ENCODE measurements at places on chromosomes 4 and X.
A peak's percentile ranks its signal among the peaks of the same experiment; 100 is the strongest.

- ATAC-seq: no peak
These were observed 14.1 kb downstream of the NAT8L start for GRCh38 chr4:2072971-2073807.

GRCh38 chrX:17336377-17336776, 38.6 kb upstream of the NHS start:
- no peak for ATAC-seq

DNA sequence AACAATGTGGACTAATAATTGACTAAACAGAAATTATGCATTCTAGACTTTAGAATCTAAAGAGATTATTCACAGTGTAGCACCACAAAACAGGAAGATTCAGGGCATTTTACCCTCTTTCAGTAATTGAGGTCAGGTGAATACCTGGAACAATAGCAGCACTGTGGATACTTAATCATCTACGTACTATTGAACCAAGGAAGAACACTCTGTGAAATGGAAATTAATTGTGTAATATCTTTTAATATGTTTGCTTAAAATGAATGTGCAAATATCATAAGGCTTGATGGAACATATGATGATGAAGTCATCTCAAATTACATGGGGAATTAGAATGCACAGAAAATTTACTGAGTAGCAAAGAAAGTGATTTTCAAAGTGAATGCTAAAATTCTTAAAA, 68.5 kb upstream of the MAP9 start:
- ATAC-seq: no peak

GRCh38 chr4:55358668-55359067, 12.6 kb downstream of the SRD5A3 start:
- ATAC-seq: peak; percentile 80

DNA sequence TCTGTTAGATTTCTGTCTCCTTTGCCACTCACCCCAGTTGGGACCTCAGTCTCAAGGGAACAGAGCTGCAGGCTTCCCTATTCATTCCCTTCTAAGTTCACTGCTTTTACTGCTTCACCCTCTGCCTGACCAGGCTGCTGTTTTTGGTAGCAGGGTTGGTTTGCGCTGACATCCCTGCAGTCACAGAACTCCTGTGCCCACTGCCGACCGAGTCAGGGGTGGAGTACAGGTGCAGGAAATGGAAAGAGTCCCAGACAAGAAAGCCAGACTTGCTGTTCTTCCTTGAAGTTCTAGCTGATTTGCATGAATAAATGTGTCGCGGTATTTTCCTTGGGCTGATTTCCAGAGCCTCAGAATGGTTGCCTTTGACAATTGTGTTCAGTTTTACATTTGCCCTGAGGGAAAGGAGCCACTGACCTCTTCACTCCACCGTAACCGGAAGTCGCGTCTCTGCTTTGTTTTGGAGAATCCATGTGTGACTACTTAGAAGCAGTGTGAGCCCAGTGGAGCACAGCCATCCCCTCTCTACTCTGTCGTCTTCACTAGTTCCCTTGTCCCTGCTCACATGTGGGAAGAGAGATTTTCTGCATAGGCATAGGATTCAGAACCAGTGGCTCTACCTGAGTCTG, 84.8 kb downstream of the TNIP2 start:
- ATAC-seq: no peak

GRCh38 chrX:16587836-16588235, 62.1 kb upstream of the S100G start:
- no peak for ATAC-seq

DNA sequence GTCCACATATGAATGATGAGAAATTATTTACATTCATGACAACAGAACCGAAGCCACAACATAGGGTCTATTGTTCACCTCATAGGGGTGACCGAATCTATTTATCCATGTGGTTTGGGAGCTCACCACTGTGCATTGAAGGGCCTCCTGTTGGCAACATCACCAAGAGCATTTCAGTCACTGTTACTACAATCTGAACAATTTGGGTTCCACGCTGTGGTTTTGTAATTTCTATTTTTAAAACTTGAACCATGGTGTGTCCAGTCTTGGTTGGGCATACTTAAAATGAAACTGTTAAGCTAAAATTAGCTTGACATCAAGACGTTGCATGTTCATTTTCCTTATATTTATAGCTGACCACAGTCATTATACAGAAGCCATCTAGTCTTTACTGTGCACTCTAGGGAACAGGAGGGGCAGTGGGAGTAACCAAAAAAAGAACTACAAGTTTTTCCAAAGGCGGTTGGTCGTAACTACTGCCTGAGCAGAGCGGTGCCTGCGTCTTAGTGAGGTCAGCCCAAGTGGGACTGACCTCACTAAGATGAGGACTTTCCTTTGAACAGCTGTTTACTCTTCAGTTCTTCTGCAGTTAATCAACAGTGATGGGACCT, 192.1 kb downstream of the SPRY1 start:
- peak; percentile 81 for ATAC-seq

GRCh38 chr4:39978904-39979303, 1.2 kb upstream of the PDS5A start:
- no peak for ATAC-seq

- no peak for ATAC-seq
These were observed 76.7 kb upstream of the SLC4A4 start for GRCh38 chr4:71262161-71262560.

DNA sequence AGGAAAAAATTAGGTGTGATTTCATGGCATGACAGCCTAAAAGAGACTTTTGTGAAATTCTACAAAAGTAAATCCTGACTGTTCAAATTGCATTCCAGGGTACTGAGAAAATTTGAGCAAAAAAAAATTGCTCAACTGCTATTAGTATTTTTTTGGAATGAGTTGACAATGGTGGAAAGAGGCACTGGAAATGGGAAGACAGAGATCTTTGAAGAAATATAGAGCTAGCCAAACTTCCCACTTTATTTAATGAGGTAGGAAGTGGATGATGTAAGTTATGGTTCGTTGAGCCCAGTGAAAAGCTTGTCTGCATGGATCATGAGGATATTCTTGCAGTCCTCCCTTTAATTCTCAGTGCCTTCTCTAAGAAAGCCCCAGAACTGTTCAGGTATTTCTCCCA, 183.8 kb downstream of the PTTG2 start:
- peak; percentile 9 for ATAC-seq

DNA sequence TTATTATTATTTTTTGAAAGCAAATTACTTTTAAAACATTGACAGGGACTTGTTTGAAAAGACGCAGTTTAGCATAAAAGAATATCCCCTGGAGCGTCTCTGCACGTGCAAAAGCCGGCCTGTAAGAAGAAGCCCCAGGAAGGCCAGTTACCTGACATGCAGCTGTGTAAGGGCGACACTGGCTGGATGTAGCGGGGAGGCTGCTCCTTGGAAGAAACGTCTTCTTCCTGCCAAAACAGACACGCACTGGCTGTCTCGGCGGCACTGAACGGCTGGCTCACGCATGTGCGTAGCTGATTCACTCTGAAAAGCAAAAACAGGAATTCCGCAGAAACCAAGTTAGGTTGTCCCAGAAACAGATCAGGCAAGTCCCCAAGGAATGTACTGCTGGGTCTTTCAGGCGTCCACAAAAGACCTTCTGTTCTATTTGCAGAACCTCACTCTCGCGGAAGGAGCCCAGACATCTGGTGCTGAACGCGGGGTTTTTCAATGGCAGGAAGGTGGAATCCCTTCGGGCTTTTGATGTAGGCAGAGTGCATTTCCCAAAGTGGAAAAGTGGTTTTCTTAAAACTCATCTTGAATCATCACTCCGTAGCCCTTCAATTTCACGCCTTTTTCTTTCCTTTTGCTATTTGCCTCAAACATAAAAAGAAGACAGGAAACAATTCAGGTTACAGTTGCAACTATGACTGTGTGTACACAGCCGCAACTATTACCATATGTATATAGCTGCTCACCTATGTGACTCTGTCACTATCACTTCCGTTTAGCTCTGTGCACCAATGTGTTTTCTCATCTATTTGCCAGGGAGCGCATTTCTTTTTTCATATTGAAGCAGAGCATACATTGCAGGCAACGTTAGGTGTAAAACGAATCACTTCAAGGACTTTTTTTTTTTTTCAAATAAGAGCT, 38.1 kb upstream of the ARSH start:
- no peak for ATAC-seq

DNA sequence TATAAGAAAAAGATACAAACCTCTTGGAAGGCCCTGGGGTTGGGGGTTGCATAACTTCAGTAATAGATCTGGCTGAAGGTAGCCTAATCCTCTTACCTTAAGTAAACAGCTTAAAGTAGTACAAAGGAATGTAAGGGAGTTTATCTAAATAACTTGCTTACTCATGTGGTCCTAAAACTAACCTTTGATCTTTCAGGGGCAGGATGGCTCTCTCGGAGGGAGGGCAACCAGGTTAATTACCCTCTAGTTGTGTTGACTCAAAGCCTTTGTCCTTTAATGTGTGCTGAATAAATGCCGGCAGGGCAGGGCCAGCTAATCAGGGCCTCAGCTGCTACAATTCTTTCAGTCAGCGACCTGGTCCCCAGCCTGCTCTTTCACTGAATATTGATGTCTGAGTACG, 822.0 kb upstream of the SLIT2 start:
- no peak for ATAC-seq

DNA sequence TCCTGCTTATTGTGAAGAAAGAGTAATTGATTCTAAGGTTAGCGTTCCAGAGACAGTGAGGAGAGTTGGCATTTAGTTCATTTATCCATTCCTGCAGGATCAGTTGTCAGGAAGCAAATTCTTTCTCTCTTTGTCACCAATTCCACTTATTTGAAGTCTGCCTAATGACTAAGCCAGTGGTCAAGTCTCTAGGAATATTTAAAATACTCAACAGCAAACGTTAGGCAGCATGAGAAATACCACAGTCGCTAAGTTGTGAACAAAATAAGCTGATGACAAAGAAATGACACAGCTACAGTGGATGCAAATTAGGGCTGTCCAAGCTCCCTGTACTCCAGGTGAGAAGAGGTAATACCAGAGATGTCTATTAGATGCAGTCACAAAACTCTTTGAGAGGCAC, 6.6 kb upstream of the MAGEB17 start:
- ATAC-seq: no peak

DNA sequence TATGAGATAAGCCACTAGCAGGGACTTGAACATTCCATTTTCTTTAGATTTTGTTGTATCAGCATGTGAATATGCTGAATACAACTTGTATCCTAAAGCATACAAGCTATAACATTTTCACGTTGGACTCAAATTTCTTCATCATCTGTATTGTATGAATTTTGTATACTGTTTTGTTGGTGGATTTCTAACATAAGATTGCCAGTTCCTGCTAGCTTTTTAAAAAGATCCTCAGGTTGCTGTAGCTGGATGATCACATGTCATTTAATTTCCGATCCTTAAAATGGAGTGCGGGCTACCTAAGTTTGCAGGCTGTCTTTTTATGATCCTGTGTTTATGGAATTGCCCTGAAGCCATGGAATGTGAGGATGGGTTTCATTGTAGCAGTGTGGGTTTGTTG, 6.9 kb downstream of the PDLIM5 start:
- no peak for ATAC-seq

GRCh38 chrX:13369256-13370030, 49.6 kb upstream of the ATXN3L start:
- no peak for ATAC-seq

- no peak for ATAC-seq
These were observed 28.4 kb upstream of the NDST3 start for GRCh38 chr4:118005883-118006282.
